ENCODE measurements at places on chromosomes 5 and 9.

GRCh38 chr5:10633271-10634049, 69.6 kb downstream of the ANKRD33B start:
- no peak for DNase-seq

DNA sequence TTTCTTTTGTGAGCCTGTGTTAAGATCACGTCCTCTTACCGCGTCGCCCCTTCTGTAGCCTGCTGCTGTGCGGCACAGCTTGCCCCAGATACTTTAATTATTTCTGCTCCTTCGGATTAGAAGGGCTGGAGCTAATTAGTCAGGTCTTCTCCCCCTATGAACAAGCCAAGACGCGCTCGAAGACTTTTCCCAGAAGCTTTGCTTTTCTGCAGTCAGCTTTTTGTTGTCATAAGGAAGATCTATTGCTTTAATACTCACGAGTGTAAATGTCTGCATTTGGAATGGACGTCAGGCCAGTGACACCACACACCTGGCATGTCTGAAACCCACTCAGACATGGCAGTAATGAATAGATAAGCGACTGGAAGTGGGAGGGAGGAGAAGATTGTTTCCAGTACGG, 37.0 kb downstream of the PRUNE2 start:
- peak; percentile 21 for DNase-seq

DNA sequence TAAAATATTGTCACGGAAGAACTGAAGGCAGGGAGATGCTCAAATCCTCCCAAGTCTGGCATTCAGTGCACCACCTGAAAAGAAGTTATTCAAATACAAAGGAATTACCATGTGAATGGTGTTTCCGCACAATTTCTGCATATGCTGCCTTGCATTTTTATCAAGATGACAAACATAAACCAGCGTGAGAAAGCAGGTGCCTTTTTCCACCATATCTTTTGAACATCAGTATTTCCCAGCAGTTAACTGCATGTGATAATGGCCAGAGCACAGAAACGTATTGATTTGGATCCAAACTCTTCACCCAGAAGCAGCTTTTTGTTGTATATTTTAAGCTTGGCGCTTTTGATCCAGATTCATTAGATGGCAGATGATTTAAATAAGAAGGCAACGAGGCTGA, 808.0 kb downstream of the TLE1 start:
- no peak for DNase-seq

- no peak for DNase-seq
These were observed 22.7 kb upstream of the UBLCP1 start for GRCh38 chr5:159240301-159240870.

GRCh38 chr5:116046823-116047222, 14.6 kb downstream of the ARL14EPL start:
- no peak for DNase-seq
